T follicular helper cell (primary cell): ENCODE measurements at places on chromosomes 3 and 15.

DNA sequence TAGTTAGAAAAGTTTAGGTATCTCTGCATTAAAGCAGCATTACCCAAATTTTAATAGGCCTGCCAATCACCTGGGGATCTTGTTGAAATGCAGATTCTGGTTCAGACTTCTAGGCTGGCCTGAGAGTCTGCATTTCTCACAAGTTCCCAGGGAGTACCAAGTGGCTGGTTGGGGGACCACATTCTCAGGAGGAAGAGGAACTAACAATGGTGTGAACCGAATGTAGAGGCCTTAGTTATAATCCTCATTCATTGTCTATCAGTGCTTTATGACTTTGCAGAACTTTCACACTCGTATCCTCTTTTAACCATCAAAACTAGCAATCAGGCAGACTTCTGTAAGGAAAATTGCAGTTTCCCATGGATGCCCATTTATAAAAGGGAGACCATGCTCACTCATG is 38.2 kb upstream of the UBE2E1 start:
- no peak for DNase-seq

- DNase-seq = no peak
These were observed 47.2 kb upstream of the GALNT15 start for GRCh38 chr3:16127249-16127648.

GRCh38 chr3:24713516-24713915 is 218.9 kb upstream of the THRB start:
- no peak for DNase-seq

- no peak for DNase-seq
These were observed 334.7 kb downstream of the THSD4 start for GRCh38 chr15:71449956-71450355.

- no peak for DNase-seq
These were observed 3.1 kb downstream of the CFAP100 start for GRCh38 chr3:126397610-126398422.

- DNase-seq = no peak
These were observed 443 bp upstream of the NR2F2 start for GRCh38 chr15:96330064-96330449.

- no peak for DNase-seq
These were observed 8.1 kb downstream of the FAM131A start for GRCh38 chr3:184345317-184346144.

- no peak for DNase-seq
These were observed 55.5 kb downstream of the BSN start for GRCh38 chr3:49609815-49610214.

DNA sequence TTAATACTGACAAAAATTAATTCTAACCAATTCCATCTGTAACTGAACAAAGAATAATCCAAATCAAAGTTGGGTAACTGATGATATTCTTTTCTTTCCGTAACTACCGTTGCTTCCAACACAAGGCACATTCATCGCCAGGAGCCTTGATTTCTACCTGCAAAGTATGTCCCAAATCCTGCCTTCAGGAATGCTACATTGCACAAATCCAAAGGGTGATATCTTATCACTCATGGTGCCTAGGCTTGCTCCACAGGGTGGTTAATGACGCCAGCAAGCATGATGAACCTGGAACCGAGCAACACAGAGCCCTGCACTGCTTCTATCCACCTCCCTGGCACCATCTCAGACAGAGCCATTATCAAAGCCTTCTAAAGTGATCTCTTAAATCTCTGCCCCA is 772.7 kb downstream of the ROBO1 start:
- no peak for DNase-seq

GRCh38 chr3:128341659-128342395 is 124.9 kb downstream of the DNAJB8 start:
- DNase-seq = no peak

- no peak for DNase-seq
These were observed 533 bp upstream of the SMAD3 start for GRCh38 chr15:67064607-67065530.

- peak; percentile 33 for DNase-seq
These were observed 107.2 kb upstream of the RASGRP1 start for GRCh38 chr15:38671675-38672254.

GRCh38 chr15:60384053-60384452 is 13.7 kb downstream of the ANXA2 start:
- DNase-seq = no peak

DNA sequence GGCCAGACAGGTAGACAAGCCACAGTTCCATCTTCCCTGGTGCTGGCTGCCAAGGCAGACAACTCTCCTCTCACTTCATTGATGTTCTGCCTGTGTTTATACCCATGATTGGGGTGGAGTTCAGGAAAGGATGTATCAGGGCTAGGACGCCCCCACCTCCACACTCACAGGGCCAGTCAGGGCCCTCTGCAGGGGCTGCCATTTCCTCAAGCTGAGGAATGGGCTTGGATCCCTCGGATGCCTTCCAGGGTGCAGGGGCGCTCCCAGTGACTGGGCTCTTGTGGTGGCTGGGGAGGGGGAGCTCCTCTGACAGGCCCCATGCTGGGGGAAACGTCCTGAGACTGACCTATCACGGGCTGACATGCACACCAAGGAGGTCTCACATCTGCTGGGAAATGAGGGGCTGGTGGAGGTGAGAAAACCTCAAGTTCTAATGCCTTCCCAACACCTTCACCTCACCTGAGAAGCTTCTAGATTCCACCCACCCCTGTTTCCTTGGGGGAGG is 31.4 kb downstream of the SEMA7A start:
- DNase-seq = no peak

DNA sequence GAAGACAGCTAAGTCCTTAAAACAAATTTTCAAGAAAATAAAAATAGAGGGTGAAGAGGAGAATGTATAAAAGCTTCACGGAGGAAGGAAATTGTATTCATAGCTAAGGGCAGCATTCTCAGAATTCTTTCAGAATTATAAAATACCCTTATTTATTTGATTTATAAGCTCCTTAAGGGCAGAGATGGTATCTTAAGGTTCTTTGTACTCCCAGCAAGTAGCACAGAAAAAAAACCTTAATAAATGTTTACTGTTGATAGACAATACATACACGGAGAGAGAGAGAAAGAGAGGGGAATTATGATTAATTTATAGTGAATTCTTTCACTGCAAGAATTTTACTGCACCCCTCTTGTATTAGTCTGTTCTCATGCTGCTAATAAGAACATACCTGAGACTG is 375.6 kb upstream of the CCDC54 start:
- DNase-seq = no peak

- DNase-seq = no peak
These were observed 227.2 kb upstream of the TP63 start for GRCh38 chr3:189404024-189404423.

DNA sequence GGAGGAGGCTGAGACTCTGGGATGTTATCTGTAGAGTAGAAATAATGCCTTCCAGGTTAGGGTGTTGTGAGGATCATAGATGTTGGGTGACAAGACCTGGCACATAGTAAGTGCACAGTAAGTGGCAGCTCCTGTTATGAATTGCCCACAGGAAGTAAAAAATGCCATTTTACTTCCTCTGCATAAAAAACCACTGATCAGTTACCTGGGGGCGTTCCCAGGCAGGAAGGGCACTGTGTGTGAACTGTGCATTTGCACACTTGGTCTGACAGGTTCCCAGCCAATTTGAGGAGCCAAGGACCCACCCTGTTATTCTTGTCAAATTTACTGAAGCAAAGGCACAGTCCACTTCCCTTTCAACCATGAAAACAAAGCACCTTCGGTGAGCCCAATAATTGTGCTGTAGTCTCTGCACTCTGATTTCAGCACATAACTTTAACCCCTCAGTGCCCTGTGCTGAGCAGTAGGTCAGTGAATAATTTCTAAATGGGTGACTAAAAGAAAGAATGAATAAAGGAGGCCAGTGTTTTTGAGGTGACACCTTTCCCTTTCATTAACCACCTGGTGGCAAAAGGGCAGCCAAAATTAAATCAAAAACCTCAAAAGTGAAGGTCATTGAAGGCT is 85.8 kb upstream of the ARHGEF3 start:
- DNase-seq = no peak

- no peak for DNase-seq
These were observed 5.0 kb downstream of the MYO5A start for GRCh38 chr15:52523647-52524046.

- peak; percentile 71 for DNase-seq
These were observed 2.8 kb downstream of the HEMK1 start for GRCh38 chr3:50572158-50572557.

DNA sequence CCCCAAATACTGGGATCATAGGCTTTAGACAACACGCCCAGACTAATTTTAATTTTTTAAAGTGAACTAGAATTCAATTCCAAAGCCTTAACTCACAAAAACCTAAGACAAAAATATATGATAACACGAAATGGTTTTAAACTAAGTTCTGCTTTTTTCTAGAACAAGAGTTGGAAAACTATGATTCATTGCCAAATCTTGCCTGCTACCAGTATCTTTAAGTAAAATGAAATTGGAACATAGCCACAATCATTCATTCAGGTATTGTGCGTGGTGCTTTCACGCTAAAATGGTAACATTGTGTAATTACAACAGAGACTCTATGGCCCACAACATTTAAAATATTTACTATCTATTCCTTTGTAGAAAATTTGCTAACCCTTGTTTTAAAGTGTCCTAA is 488.0 kb upstream of the ZNF385D start:
- no peak for DNase-seq

GRCh38 chr15:101651554-101652097 is 555 bp downstream of the TM2D3 start:
- DNase-seq = no peak

GRCh38 chr15:77871852-77872371 is 205.6 kb downstream of the TBC1D2B start:
- no peak for DNase-seq

- no peak for DNase-seq
These were observed 149.9 kb upstream of the SLC2A2 start for GRCh38 chr3:171176244-171176933.

- DNase-seq = peak; percentile 1
These were observed 739 bp downstream of the SNRPN start for GRCh38 chr15:24955531-24955921.

GRCh38 chr3:53234130-53234840 is 21.5 kb downstream of the TKT start:
- DNase-seq = no peak

DNA sequence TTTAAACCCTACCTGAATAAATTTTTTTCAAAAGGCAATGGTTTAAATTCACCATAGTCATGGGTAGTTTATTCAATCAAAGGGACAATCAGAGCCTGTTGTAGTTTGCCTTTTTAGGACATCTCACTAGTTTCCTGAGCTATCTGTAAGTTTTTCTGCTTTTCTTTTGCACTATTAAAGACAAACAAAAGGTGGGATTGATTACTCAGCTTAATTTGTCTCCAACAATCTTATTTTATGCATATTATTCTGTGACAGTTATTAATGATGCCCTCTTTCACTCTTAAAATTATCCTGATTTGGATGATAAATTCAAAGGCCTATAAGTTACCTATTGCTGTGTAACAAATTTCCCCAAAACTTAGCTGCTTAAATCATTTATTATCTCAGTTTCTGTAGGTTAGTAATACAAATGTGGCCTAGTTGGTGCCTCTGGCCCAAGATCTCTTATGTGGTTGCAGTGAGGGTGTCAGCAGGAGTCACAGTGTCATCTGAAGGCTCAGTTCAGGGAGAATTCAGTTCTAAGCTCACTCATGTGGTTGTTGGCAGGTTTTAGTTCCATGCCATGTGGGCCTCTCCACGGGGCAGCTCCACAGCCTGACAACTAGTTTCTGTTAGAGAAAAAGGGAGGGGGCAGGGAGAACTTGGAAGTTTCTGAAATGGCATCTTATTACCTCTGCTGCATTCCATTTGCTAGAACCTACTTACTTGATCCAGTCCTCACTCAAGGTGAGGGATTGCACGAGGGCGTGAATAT is 16.0 kb downstream of the ARMC8 start:
- DNase-seq = no peak

DNA sequence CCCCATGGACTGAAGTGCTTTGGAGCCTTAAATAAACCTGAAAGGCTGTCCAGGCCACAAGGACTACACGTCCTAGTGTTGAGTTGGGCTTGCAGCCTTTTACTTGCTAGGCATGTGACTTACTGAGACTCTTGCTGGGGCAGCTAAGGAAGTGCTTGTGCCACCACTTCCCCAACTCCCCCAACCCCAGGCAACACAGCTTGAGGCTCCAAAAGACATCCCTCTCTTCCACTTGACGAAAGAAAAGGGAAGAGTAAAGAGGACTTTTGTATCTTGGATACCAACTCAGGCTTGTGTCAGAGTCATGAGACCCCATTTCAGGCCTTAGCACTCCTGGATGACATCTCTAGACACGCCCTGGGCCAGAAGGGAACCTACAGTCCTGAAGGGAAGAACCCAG is 109.8 kb downstream of the XRN1 start:
- DNase-seq = no peak

- DNase-seq = no peak
These were observed 78.9 kb downstream of the IQSEC1 start for GRCh38 chr3:12994357-12994606.
